ENCODE measurements at places on chromosomes 6 and 20. TPM values are rescaled to one million over a fixed set of nuclear protein-coding genes. Genes with fewer than 3 reads are reported as not detected.

TRIM31 gene
- total RNA-seq: not detected

DLL1 gene
- total RNA-seq: 2.7 TPM

TNNC2 gene
- total RNA-seq: 3.1 TPM

C6orf58 gene
- total RNA-seq: not detected

CSTF1 gene
- 72.9 TPM for total RNA-seq
